ENCODE measurements at places on chromosomes 5 and 9.

GRCh38 chr5:135868681-135869080 lies 27.0 kb downstream of the IL9 start:
- DNase-seq: no peak

DNA sequence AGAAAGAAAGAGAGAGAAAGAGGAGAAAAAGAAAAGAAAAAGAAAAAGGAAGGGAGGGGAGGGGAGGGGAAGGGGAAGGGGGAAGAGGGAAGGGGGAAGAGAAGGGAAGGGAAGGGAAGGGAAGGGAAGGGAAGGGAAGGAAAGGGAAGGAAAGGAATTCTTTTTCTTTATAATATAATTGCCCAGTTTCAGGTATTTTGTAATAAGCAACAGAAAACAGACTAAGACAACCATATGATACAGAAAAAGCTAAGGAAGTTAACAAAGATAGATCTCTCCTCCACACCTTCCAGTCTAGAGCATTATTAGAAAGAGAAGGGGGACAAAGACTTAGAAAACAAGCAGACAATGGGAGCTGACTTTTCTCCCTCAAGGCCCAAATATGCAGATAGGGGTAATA lies 31.0 kb downstream of the MEIKIN start:
- no peak for DNase-seq

DNA sequence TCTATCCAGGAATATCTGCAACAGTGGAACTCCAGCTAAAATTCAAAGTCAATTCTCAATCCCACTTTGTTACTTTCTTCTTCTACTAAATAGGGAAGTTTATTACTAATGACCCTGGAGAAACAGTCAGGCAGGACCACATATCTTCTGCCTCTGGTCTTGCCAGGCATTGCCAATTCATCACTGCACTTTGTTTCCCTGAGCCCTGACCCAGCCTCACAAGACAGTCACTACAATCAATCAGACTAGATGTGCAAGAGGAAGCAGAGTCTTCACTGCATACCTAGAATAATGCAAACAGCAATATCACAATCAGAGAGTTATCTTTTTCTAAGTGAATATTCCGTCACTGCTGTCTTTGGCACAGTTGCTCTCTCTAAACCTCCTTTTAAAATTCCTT lies 74.9 kb upstream of the GAS1 start:
- DNase-seq: no peak

DNA sequence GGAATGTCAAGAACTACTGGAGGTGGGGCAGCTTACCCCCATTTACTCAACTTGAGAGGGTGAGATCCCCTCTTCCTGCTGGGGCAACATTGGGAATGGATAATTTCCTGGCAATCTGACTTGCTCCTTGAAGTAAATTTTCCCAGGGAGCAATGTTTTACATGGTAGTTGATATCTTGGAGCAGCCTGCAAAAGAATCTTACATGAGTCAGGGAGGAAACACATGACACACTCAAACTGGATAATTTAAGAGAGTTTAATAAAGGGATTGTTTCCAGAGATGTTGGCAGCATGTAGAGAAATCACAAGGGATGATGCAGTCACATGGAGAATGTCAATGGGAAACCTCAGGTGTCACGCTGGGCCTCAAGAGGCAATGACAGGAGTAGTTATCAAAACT lies 212.5 kb downstream of the GAS1 start:
- no peak for DNase-seq

- DNase-seq: no peak
These were observed 4.4 kb downstream of the GPR107 start for GRCh38 chr9:130058154-130058553.

DNA sequence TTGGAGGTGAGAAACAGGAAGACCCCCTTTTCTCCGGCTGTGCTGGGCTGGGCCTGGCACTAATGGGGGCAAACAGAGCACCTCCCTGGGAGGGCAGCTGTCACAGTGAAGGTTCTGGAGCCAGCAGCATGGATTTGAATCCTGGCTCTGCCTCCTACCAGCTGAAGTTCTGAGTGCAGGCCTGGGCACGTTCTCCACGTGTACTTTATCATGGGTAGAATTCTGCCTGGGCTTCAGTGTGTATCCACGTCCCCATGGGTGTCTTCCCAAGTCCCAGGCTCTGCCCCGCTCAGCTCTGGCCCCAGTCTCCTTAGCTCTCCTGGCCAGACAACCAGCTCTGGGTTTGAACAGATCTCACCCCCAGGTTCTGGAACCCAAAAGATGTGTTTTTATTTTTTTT lies 223.2 kb downstream of the PBX3 start:
- no peak for DNase-seq

- no peak for DNase-seq
These were observed 63.4 kb downstream of the ALDH7A1 start for GRCh38 chr5:126531543-126532120.

DNA sequence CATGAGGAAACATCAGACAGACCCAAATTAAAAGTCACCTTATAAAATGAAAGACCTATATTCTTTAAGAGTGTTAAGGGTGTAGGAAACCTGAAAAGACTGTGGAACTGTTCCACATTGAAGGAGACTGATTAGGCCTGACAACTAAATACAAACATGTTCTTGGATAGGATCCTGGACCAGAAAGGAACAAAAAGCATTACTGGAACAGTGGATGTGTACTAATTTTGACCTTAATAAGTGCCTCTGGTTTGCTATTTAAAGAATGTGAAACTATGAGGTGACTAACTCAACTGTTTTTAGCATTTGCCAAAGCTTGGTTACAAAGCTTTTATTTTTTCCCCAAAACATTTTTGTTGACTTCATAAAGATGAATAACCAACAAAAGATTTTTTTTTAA lies 340.6 kb downstream of the CAAP1 start:
- no peak for DNase-seq

GRCh38 chr9:20209391-20210340 lies 412.6 kb downstream of the MLLT3 start:
- no peak for DNase-seq

DNA sequence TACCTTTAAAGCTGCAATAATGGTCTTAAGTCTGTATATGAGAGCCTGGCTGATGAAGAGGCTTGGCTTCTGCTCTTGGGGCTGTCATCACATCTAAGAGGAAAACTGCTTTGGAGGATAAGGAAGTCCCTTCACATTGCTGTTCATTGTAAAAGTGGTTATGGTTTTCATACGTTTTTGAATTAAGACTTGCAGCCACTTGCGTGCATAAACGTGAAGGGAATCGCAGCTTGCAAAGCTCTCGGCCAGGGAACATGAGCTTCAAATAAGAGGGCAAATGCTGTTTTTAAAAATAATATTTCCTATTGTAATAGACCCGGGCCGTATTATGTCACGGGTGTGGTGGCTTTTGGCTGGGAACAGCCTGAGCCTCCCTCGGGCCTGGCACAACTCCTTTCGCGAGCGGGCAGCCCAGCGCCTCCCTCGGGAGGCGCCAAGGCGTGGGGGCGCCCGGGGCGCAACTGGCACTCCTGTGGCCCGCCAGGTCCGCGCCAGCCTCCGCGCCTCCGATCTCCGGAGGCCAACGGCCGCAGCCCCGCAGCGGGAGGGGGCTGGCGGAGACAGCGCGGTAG lies 538 bp upstream of the ARHGEF28 start:
- DNase-seq: no peak

DNA sequence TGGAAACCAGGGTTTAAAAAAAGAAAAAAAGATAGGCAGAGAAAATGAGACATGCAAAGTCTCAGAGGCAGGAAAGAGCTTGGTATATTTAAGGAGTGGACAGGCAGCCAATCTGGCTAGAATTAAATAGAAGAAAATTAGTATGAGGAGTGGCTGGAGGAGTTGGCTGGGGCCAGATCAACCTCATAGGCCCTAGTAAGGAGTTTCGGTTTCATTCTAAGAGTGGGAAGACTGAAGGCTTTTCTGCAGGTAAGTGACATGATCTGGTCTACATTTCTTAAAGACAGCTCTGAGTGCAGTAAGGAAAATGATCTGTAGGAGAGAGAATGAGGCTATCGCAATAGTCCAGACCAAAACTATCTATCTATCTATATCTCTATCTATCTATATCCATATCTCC lies 27.5 kb downstream of the ADRB2 start:
- DNase-seq: no peak

- DNase-seq: peak; percentile 41
These were observed 97.4 kb upstream of the KLF9 start for GRCh38 chr9:70511858-70512257.

GRCh38 chr9:137276473-137277328 lies 825 bp upstream of the TOR4A start:
- DNase-seq: peak; percentile 91

Data from thyroid gland (tissue), 4 donors.